Stimulated activated CD8-positive, alpha-beta memory T cell treated with anti-CD3 and anti-CD28 coated beads, Interleukin-15, amount 100 ng/mL, for 24 hours (primary cell): ENCODE measurements at places on chromosomes 11 and 22.

GRCh38 chr11:35040221-35040942 lies 98.6 kb upstream of the CD44 start:
- DNase-seq: no peak

DNA sequence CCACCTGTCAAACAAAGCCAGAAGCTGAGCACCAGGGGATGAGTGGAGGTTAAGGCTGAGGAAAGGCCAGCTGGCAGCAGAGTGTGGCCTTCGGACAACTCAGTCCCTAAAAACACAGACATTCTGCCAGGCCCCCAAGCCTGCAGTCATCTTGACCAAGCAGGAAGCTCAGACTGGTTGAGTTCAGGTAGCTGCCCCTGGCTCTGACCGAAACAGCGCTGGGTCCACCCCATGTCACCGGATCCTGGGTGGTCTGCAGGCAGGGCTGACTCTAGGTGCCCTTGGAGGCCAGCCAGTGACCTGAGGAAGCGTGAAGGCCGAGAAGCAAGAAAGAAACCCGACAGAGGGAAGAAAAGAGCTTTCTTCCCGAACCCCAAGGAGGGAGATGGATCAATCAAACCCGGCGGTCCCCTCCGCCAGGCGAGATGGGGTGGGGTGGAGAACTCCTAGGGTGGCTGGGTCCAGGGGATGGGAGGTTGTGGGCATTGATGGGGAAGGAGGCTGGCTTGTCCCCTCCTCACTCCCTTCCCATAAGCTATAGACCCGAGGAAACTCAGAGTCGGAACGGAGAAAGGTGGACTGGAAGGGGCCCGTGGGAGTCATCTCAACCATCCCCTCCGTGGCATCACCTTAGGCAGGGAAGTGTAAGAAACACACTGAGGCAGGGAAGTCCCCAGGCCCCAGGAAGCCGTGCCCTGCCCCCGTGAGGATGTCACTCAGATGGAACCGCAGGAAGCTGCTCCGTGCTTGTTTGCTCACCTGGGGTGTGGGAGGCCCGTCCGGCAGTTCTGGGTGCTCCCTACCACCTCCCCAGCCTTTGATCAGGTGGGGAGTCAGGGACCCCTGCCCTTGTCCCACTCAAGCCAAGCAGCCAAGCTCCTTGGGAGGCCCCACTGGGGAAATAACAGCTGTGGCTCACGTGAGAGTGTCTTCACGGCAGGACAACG lies 11.7 kb downstream of the CXCR5 start:
- DNase-seq: no peak

DNA sequence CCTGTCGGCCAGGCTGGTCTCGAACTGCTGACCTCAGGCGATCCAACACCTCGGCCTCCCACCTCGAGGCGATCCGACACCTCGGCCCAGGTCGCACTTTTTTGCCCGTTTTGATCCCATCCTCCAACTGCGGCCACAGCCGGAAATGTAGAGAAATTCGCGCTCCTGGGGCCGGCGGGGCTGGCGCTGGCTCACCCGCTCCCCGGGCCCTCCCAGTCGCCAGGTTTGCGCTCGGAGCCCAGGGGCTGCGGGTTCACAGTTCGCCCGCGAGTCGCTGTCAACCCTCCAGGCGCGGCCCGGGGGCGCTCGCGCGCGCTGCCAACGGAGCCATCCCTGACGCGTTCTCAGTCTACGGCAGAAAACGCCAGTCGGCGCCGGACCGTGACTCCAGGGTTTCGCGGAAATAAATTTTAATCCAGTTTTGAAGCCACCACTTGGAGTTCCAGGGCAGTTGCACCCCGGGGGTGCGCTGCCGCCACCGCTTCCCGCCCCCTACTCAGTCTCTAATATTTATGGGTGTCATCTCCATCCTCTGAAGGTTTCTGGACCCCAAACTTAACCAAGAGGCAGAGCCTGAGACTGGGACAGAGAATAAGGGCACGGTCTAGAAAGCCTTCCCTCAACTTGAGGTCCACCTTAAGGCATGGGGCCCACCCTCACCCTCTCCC lies 1.5 kb upstream of the KLHDC7B start:
- peak; percentile 53 for DNase-seq

GRCh38 chr11:2901196-2901796 lies 15.7 kb upstream of the CDKN1C start:
- no peak for DNase-seq

GRCh38 chr11:134041349-134041748 lies 27.5 kb upstream of the JAM3 start:
- DNase-seq: no peak

- no peak for DNase-seq
These were observed 537.4 kb upstream of the B3GAT1 start for GRCh38 chr11:134949121-134950090.
